Endothelial cell of umbilical vein (primary cell): ENCODE measurements at places on chromosomes 3 and 15. TPM values are rescaled to one million over a fixed set of nuclear protein-coding genes. Genes with fewer than 3 reads are reported as not detected.
A peak's percentile ranks its signal among the peaks of the same experiment; 100 is the strongest.

TMEM158 gene
- total RNA-seq, result 0.42 TPM in 2 replicates

CHRNA3 gene
- not detected in 2 replicates for total RNA-seq

IL5RA gene
- total RNA-seq, result not detected in 2 replicates

DNA sequence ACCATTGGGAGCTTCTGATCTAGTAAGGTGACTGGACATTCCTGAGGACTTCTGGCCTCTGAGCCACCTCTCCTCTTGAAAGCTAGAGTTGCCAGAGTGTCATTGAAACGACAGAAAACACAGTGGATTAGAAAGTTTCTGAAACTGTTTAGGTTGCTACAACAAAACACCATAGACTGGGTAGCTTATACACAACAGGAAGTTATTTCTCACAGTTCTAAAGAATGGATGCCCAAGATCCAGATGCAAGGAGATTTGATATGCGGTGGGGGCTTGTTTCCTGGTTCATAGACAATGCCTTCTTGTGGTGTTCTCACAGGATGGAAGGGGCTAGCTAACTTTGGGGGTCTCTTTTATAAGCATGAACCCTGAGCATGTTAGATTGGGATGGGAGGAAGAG, 43.3 kb upstream of the ZNF385D start:
- no peak overlapping the region for H3K4me3 ChIP-seq
- no peaks in the 10 kb centered on the region for H3K4me1 ChIP-seq
- no peaks in the 10 kb centered on the region for H3K27me3 ChIP-seq
- no peak overlapping the region for H3K27ac ChIP-seq
- no peak for DNase-seq
- no peaks in the 10 kb centered on the region for H3K36me3 ChIP-seq

- no peaks in the 10 kb centered on the region for H3K4me1 ChIP-seq
- DNase-seq, result no peak
- H3K27me3 ChIP-seq, result no peaks in the 10 kb centered on the region
- no peaks in the 10 kb centered on the region for H3K36me3 ChIP-seq
- H3K4me3 ChIP-seq, result no peak overlapping the region
- no peak overlapping the region for H3K27ac ChIP-seq
Measured at GRCh38 chr15:32691689-32692038, 26.1 kb upstream of the GREM1 start.

DNA sequence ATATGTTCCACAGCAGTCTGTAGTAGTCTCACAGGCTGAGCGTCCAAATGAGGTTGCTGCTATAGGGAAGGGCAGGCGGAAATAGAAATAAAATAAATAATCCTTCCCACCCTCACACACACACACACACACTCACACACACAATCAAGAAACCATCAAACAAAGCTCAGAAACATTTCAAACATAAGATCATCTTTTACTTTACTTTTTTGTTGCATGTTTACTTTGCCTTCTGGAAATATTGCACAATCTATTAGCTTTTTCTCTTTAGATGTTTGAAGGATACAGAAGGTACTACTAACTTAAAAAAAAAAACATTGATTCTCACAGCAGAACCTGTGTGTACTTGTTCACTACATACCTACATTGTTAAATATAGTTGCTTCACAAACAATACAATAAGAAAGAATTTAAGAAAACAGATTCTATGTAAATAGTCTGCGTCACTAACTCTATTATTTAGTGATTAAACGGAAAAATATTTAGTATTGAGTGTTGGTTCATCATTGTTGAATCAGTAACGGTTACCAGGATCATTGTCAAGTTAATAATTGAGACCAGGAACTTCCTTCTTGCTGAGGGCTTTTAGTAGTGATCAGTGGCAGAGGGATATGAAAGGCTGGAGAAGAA, 20.5 kb downstream of the ALCAM start:
- no peaks in the 10 kb centered on the region for H3K36me3 ChIP-seq
- DNase-seq, result no peak
- no peak overlapping the region for H3K4me3 ChIP-seq
- H3K4me1 ChIP-seq, result no peaks in the 10 kb centered on the region
- H3K27ac ChIP-seq, result no peak overlapping the region

DNA sequence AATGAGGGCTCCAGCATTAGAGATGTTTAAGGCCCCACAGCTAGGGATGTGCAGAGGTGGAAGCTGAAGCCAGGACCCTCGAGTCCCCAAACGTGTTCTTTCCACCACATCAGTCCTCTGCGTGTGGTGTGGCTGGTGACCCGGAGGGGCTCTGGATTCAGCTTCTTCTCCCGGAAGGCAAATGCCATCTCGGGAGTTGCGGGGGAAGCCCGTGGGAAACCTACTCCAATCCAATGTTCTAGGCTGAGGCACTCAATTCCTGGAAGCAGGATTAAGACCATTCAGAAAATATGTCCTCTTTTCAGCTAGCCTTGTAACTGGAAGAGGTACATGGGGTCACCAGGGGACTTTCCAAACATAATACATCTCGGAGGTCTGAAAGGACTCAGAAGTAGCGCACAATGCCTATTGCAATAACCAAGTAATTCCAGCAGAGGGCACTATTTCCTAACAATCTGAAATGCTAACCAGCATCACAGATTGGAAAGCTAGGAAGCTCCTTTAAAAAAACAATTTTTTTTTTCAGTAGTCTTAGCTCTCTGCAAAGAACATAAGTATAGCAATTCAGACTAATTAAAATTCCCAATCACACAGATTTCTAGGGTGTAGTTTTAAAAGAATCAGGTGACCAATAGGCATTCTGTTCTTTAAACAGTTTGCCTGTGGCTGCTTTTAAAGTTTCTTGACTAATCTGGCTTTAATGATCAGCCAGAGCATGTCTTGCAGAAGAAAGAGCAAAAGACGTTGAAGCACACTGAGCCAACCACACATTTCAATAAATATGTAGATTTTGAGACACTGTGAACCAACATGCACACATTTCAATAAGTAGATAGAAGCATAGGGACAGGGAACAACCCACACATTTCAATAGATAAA, 36.1 kb downstream of the BNC1 start:
- no peak overlapping the region for H3K4me3 ChIP-seq
- H3K4me1 ChIP-seq, result no peaks in the 10 kb centered on the region
- H3K36me3 ChIP-seq, result no peaks in the 10 kb centered on the region
- no peak overlapping the region for H3K27ac ChIP-seq

GRCh38 chr15:82315519-82316246, 33.6 kb downstream of the GOLGA6L10 start:
- H3K4me1 ChIP-seq, result peaks cover 4% of the 10 kb centered on the region
- H3K4me3 ChIP-seq, result no peak overlapping the region
- DNase-seq, result no peak
- H3K27me3 ChIP-seq, result no peaks in the 10 kb centered on the region
- H3K36me3 ChIP-seq, result no peaks in the 10 kb centered on the region
- no peak overlapping the region for H3K27ac ChIP-seq

DNA sequence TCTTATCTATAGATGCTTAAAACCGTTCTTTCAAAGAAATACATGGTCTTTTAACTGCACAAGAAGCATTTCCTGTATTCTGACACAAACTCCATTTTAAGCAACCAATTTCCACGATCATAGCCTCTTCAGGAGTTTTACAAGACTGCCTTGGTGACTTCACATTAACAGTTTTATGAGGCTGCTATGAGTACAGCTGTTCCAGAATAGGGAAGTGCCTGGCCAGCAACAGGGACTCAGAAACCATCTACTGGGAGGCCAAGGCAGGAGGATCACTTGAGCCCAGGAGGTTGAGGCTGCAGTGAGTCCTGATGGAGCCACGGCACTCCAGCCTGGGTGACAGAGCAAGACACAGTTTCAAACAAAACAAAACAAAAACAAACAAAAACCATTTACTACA, 78.4 kb downstream of the B3GNT5 start:
- no peak for DNase-seq
- no peak overlapping the region for H3K4me3 ChIP-seq
- no peaks in the 10 kb centered on the region for H3K36me3 ChIP-seq
- no peak overlapping the region for H3K27ac ChIP-seq

DNA sequence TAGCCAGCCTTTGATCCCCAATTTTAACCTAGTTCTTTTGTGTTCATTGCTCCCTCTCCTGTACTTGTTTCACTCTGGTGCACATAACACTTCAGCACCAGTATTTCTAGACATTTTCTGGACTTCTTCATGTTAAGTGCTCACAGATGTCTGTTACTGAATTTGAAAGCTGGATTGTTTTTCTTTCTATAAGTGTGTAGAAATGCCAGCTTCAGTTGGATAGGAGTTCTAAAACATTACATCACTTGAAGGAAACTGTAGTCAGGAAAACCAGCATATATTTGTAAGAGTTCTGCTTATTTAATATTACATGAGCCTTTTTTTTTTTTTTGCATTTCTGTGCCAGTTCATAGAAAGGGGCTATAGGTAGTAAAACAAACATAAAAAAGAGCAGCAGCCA, 21.6 kb downstream of the QTRT2 start:
- H3K27ac ChIP-seq, result no peak overlapping the region
- H3K36me3 ChIP-seq, result peaks cover 13% of the 10 kb centered on the region
- peak; percentile 29 for DNase-seq
- H3K4me3 ChIP-seq, result no peak overlapping the region
- H3K4me1 ChIP-seq, result peaks cover 22% of the 10 kb centered on the region

GRCh38 chr3:1499694-1500093, 406.9 kb downstream of the CNTN6 start:
- no peak overlapping the region for H3K4me3 ChIP-seq
- no peaks in the 10 kb centered on the region for H3K27me3 ChIP-seq
- no peak for DNase-seq
- H3K36me3 ChIP-seq, result no peaks in the 10 kb centered on the region

DNA sequence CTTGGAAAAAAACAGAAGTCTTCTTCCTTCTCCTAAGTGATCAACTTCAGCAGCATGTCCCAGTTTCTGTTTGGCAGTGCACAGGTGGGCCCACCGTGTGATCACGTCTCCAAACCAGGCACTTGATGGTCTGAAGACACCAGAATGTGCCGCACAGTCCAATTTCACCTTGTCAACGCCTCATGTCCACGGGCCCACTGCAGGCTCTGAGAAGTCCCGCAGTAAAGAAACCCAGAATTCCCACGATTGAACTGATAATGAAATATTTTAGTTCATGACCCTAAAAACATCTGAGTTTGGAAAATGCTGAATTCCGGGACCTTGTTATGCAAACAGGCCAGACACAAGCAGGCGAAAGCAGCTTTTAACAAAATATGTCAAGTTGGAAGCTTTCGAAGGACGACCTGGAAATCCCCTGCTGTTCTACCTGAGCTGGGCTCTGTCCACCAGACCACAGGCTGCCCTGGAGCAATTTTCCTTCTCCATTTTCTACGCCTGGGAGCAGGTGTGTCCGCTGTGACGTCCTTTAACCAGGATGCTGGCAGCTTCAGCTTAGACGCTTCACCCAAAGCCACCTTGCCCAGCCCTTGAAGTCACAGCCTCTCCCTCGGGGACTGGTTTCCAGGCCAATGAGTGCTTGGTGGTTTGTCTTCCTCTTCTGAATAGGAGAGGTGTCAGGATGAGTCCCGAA, 167.8 kb upstream of the IQSEC1 start:
- no peak for DNase-seq
- H3K4me3 ChIP-seq, result no peak overlapping the region
- H3K27me3 ChIP-seq, result no peaks in the 10 kb centered on the region
- no peaks in the 10 kb centered on the region for H3K4me1 ChIP-seq
- H3K27ac ChIP-seq, result no peak overlapping the region
- H3K36me3 ChIP-seq, result no peaks in the 10 kb centered on the region

GRCh38 chr3:128081846-128082245, 29.6 kb downstream of the SEC61A1 start:
- no peak for DNase-seq
- H3K27ac ChIP-seq, result no peak overlapping the region
- H3K36me3 ChIP-seq, result peaks cover 28% of the 10 kb centered on the region
- peaks cover 8% of the 10 kb centered on the region for H3K4me1 ChIP-seq

DNA sequence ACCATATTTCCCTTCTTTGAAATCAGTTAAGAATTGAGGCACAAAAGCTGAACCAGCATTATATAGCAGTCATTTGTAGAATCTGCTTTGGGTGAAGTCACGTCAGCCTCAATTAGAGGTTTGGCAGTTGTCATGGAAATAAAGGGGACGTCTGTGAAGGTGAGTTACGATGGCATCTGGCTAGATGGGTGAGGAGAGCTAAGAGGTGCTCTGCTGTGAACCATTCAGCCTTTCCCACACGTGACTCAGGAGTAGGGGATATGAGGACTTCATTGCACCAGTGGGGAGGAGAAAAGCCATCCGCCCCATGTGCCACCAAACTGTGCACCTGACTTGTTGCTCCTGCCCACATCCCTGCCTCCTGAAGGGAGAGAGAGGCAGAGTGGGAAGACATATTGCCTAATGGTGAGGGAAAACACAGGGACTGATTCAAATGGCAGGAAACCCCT, 2.8 kb upstream of the C15orf40 start:
- no peak for DNase-seq
- peaks cover 24% of the 10 kb centered on the region for H3K4me1 ChIP-seq
- peaks cover 6% of the 10 kb centered on the region for H3K36me3 ChIP-seq

DNA sequence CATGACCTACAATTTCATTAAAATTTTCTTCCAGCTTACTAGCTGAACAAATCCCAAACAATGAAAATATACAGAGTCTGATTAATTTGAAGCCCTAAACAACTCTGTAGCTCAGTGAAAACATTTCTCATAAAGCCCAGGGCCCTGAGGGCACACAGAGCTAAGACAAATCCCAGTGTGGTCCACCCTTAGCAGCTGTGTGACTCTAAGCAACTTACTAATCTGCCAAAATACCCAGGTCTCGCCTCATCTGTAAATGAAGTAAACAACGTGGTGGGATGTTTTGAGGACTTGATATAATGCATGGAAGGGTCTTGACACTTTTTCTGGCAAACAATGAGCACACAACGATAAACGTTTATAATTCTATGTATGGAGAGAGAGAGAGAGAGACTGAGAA, 158.4 kb downstream of the FHIT start:
- H3K27ac ChIP-seq, result no peak overlapping the region
- no peak overlapping the region for H3K4me3 ChIP-seq
- H3K4me1 ChIP-seq, result no peaks in the 10 kb centered on the region

DNA sequence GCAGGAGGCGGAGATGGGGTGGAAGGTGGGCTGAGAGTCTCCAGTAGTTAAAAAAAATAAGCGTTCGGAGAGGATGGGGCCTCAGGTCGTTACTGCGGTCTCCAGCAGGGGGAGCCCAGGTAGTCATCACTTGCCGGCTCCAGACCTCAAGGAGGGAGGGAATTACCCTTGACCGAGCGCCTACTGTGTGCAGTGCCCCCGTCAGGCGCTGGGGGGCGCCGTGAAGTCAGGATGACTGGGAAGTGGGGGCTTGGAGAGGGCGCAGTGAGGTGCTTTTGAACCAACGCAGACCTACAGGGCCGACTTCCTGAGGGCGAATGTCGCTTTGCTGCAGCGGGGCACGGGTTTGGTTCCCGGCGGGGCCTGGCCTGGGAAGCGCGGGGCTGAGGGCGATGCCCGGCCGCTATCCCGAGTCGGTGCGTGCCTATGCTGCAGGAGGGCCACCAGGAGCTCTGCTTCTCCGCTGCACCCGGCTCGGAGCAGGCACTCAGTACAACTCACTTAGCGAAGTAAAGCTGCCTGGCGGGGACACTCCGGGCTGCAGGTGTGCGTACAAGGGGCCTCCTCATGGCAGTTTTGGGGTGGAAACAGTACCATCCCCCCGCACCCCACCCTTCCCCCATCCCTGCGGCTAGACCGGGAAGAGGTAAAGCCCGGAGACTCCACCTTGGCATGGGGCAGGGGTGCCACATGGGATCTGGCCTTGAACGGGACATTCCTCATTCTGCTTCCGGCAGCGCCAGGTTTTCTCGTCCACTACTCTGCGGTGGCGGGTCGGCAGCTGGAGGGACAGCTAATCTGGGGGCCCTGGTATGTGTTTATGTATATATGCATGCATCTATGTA, 79.8 kb downstream of the RHCG start:
- H3K27ac ChIP-seq, result no peak overlapping the region
- peak; percentile 71 for DNase-seq
- H3K36me3 ChIP-seq, result no peaks in the 10 kb centered on the region
- no peaks in the 10 kb centered on the region for H3K4me1 ChIP-seq

- no peak overlapping the region for H3K4me3 ChIP-seq
- no peak for DNase-seq
- H3K27ac ChIP-seq, result no peak overlapping the region
- no peaks in the 10 kb centered on the region for H3K4me1 ChIP-seq
Measured at GRCh38 chr15:29425864-29426263, 156.2 kb upstream of the NSMCE3 start.
